ENCODE measurements at places on chromosomes 12 and 14. TPM values are rescaled to one million over a fixed set of nuclear protein-coding genes. Genes with fewer than 3 reads are reported as not detected.
A peak's percentile ranks its signal among the peaks of the same experiment; 100 is the strongest.

The HCFC2 gene
- total RNA-seq: 10.1 TPM

The OASL gene
- total RNA-seq: 1.3 TPM

DNA sequence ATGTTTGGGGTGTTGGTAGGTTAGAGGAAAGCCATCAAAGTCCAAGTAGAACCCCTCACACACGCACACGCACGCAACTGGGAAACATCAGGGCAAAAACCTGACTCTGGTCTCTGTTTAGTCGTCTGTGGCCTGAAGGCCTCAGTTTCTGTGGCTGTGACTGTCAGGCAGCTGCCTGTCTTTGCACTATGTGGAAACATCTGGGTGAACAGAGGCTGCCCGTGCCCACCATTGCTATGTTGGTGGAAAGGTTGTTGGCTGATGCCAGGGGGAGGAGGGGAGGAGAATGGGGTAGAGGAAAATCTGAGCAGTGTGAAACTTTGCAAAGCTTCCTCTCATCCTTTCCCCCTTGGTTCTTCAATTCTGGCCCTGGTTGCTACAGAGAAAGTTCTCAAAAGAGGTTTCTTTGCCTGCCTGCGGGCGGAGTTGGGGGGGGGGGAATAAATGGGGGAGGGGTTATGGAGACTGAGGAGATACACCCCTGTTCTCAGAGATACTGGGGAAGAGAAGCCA lies 7.5 kb downstream of the HOXC10 start:
- no peak for DNase-seq

DNA sequence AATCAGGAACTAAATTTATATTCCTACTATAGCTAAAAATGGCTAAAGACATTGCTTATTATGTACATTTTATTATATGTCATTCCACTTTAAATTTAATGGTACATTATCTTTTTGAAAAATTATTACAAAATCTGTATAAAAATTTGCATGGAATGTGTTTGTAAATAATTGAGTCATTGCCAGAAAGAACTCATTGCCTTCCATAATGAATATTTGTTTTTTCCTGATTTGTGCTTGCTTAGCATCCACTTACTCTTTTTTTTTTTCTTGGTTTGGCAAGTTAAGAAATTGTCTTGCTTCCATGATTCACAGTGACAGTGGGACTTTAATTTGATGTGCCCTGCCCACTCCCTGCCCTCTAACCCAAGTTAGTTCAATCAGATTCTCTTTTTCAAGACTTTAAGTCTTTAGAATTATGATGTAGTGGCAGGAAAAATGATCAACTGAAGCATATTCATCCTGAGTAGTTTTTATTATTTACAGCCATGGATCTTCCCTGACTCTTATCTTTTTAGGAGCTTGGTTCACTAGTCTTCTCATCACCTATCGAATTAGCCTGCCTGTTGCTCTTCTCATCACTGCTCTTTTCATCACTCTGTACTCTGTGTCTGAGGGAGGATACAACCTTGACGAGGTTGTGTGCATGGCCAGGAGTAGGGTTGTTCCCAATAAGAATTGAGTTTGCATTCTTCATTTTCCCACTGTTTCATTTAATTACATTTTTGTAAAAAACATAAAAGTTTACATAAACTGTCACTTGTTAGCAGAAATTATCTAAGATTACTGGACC lies 442.0 kb downstream of the BTG1 start:
- DNase-seq: no peak

The ITGA7 gene
- 7.8 TPM for total RNA-seq

DNA sequence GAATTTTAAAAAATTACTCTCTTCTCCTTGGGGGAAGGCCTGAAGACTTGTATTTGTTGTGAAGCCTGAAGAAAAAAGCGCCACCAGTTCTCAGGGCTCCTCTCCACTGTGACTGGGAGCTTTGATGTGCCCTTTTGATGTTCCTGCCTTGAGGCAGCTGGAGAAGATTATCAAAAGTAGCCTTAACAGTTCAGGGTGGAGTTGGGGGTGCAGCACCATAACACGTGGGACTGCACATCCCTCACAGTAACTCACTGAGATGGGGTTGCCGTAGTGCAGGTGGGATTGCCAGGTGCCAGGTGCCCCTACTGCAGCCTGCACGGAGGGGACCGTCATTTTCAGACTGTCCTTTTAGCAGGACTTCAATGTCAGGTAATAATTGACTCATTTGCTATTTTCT lies 474.1 kb downstream of the ETNK1 start:
- DNase-seq: no peak

The NEUROD4 gene
- total RNA-seq: not detected

DNA sequence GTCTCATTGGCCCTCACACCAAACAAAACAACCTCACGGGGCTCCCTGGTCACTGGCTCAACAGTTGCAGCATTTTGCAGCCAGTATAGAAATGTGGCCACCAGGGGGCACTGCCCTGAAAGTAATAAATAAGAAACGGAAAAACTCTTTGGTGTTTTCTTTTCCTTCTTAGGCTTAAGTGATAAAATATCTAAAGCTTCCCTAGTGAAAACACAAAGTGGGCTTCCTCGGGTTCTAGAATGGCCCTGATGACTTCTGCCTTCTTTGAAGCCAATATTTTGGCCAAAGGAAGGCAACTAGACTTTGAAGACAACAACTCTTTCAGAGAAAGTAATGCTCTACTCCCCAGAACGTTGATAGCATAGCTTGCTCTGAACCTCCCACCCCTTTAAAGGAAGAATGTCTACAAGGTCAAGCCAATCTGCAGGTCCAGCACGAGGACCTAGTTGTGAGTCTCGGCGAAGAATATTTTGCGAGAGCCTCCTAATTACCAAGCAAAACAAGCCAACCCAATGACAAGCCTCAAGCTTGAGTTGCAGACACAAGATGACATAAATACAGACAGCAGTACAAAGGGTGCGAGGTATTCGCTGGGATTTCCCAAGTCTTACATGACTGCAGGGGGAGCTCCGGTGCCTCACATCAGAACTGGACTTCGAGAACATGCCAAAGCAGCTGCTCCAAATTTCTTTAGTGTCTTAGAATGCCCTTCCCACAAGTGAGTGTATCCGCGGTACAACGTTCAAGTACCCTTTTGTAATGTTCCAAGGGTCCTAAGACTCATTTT lies 2.6 kb downstream of the ITPK1 start:
- peak; percentile 48 for DNase-seq

GRCh38 chr12:104930388-104931326 lies 27.4 kb downstream of the SLC41A2 start:
- DNase-seq: peak; percentile 26

Measured in A172 (cell line).